SJSA1 (cell line): ENCODE measurements at places on chromosomes 12 and 14. TPM values are rescaled to one million over a fixed set of nuclear protein-coding genes. Genes with fewer than 3 reads are reported as not detected.

The MIP gene
- 0.08 TPM in 1 of 2 replicates, not detected in the other for total RNA-seq

The AMDHD1 gene
- total RNA-seq: 0.41 and 1.7 TPM in 2 replicates

DNA sequence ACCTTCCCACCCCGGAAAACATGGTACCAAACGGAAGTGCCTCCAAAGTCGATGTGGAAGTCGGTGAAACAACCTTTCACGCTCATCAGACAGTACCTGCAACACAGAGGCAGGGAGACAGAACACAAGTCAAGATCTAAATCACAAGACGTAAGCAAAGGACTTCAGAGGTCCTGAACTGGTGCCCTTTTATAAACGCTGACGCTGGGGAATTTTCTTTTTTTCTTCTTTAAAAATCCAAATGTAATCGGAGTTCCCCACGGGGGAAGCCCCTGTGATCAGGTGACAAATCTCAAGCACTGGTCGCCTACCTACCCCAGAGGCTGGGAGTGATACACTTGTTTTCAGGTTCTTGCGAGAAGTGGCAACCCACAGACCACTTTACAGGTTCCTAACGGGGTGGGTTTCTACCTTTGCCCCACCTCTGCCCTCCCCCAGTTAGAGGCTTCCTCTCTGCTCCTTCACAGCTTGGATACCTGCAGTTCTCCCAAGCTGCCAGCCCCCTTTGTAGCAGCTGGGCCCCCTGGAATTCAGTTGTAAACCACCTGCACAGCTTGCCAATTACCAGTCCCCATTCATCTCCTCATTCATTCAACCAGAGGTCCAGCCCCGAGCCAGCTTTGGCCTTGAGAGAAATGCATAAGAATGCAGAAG, 46.2 kb downstream of the KDM2B start:
- no peak for DNase-seq

DNA sequence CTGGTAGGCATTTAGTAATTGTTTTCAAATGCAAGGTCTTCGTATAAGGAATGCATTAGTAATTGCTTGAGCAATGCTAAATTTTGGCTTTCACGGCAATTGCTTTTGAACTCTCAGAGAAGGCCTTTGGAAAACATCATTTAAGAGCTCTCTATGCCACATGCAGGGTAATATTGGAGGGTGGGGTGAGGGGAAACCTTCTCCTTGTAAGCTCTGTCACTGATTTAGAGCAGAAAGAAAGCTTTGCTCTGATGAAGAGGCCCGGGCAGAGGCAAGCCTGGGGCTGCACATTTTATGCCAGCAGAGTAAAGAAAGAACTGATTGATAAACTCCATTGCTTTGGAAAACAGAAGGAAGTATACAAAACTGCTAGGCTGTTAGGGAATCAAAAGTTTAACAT, 70.9 kb downstream of the TRIM9 start:
- DNase-seq: no peak

DNA sequence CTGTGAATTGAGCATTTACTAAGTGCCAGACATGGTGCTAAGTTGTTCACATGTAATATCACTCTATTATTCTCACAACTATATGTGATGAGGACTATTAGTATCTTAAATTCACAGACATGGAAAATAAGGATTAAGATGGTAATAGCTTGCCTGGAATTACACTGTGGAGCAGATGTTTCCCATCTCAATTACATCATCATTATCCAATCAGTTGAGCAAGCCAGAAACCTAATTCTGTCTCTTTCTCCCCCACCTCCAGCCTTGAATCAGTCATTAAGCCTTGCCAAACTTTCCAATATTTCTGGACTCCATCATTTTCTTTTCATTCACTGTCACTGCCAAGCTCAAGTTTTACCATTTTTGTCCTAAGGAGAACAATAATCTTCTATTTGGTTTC, 287.8 kb upstream of the KITLG start:
- DNase-seq: no peak

DNA sequence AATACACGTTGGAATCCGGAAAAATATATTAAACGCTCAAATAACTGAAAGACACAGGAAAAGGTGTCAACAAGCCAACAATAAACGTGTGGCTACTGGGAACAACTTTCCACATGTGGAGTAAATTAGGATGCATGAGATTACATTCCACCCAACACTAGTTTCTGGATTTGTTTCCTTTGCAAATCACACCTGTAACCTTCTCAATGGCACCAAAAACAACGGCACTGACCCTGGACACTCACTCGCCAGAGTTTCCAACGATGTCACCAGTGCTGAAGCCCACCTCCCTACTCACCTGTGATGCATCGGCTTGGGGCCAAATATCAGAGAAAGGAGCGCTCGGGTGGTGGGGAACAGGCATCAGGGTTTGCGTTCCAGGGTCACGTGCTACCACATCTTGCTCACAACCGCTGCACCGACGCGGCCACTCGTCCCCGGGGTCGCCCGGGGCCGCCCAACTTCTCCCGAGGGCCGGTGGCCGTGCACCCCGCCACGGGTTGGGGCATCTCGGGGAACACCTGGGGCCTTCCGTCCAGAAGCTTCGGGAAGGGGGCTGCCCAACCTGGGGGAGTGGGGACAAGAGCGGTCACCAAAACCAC, 629 bp downstream of the PRDM4 start:
- no peak for DNase-seq

DNA sequence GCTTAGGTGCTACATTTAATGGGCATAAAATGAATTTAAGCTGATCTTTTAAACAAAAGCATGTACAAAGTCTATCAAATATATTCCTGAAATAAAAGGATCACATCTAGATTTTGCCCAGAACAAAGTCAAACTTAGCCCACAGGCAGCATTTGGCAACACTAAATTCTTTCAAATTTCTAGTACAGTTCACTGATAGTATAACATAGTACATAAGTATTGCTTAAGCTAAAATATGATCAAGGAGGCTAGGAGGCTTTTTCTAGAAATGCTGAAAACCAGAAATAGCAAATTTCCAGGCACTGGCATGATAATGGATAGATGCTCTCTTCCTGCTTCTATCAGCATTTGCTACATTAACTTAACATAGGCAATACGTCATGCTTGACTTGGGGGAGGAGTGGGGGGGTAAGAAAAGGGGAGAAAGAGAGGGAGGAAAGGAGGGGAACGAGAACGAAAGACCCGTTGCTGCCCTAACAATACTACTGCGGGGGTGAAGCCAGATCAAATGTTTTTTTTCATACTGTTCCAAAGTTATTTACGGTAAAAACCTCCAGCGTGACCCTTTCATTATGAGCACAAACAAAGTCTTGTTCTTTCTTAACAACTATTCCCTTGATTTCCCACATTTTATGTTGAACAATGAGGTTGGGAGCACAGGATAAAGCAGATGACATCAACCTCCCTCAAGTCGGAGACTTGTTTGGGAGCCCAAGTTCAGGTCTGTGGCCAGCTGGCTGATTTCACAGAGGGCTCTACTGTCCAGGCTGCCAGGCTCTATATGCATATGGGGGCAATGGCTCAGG, 10.6 kb downstream of the TMED10 start:
- no peak for DNase-seq

DNA sequence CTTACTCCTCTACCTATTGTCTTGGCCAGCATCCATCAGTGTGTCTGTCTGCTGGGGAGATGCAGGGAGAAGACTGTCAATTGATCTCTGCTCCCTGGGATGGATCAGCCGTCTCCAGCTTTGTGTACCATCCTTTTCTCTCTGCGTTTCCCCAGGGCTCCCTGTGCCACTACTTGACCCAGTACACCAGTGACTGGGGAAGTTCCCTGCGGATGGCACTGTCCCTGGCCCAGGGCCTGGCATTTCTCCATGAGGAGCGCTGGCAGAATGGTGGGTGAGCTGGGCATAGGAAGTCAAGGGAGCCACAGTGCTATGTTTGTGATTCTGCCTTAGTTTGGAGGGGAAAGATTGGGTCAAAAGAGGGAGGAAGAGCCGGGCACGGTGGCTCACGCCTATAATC, 5.1 kb downstream of the AMHR2 start:
- DNase-seq: no peak

The CLEC14A gene
- total RNA-seq: not detected in 2 replicates

DNA sequence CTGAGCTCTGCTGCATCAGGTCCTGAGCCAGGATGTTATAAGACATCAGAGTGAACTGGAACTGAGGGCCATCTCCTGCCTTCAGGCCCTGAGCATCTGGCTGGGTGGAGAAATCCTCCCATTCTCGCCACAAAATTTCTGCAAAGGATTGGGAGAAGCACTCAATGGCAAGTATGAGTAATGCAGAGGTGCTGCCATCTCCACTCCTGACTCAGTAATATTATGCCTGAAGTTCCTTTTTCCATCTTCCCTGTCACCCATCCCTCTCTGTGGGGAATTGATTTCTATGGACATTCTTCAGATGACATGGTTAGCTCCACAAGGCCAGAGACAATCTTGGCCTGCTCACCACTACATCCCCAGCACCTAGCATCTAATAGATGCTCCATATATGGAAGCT, 4.7 kb downstream of the ANGEL1 start:
- no peak for DNase-seq

The DUSP16 gene
- total RNA-seq: 10.5 and 12.3 TPM in 2 replicates

The KLRF1 gene
- total RNA-seq: not detected in 2 replicates

The LGR5 gene
- total RNA-seq: not detected in 2 replicates
